HCT116 (cell line): ENCODE measurements at places on chromosomes 12 and 14.

- no peak for DNase-seq
Measured at GRCh38 chr12:78208092-78208491, 377.4 kb downstream of the NAV3 start.

DNA sequence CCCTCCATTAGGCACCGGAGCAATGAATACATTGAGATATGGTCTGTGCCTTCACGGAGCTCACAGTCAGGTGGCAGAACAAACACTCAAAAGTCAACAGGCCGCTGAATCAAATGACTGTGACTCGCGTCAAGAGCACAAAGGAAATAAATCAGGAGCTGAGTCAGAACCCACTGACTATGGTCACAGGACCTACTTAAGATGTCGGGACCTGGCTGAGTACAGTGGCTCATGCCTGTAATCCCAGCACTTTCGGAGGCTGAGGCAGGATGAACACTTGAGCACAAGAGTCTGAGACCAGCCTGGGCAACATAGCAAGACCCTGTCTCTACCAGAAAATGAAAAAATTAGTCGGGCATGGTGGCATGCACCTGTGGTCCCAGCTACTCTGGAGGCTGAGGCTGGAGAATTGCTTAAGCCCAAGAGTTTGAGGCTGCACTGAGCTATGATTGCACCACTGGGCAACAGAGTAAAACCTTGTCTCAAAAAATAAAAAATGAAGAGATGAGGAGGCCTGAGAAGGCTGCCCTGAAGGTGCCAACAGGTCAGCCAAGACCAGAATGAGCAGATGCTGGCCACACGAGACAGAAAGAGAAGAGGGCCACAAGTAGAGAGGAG lies 19.9 kb downstream of the TMEM233 start:
- DNase-seq: peak; percentile 70

- no peak for DNase-seq
Measured at GRCh38 chr12:108479364-108480070, 35.6 kb upstream of the FICD start.

DNA sequence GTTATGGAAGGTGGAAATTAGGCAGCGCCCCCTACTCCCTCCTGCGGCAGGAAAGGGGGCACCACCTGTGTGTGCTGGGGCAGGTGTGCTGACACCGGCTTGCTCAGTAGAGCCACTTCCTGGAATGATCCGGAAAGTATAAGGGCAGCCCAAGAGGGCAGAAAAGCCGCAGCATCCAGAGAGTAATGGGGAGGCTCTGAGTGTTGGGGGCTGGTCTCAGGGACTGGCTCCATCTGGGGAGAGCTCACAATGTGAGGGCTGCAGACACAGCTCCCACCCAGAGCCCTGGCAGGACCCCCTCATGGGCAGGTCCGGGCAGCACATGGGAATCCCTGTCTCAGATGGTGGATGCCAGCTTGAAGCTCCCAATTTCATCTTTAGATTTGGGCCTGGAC lies 187.6 kb upstream of the C14orf180 start:
- DNase-seq: no peak

- DNase-seq: no peak
Measured at GRCh38 chr14:81137316-81137715, 83.4 kb downstream of the GTF2A1 start.

- no peak for DNase-seq
Measured at GRCh38 chr12:93921521-93921920, 226.9 kb upstream of the PLXNC1 start.

GRCh38 chr14:72023128-72024042 lies 91.2 kb downstream of the RGS6 start:
- DNase-seq: peak; percentile 79

- no peak for DNase-seq
Measured at GRCh38 chr14:61940666-61941420, 178.6 kb downstream of the SNAPC1 start.
